ENCODE measurements at places on chromosomes 7 and 10. TPM values are rescaled to one million over a fixed set of nuclear protein-coding genes. Genes with fewer than 3 reads are reported as not detected.

GRCh38 chr7:82347808-82348207 is 95.8 kb downstream of the CACNA2D1 start:
- DNase-seq = no peak

DNA sequence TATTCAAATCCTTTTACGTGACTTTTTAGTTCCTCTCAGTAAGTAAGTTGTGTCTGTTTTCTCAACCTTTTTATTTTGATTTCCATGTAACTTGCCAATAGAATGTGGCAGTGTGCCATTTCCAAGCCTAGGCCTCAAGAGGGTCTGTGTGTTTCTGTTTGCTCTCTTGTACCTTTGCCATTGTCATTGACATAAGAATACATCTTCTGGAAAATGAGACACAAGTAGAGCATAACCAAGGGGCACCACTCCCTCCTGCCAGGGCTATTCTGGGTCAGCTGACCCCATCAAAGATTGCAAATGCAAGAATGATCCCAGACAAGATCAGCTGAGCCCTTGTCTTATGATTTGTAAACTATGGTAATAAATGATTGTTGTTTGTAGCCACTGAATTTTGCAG is 524.0 kb downstream of the IPMK start:
- no peak for DNase-seq

The MYOF gene
- 53.2 TPM for polyA plus RNA-seq

DNA sequence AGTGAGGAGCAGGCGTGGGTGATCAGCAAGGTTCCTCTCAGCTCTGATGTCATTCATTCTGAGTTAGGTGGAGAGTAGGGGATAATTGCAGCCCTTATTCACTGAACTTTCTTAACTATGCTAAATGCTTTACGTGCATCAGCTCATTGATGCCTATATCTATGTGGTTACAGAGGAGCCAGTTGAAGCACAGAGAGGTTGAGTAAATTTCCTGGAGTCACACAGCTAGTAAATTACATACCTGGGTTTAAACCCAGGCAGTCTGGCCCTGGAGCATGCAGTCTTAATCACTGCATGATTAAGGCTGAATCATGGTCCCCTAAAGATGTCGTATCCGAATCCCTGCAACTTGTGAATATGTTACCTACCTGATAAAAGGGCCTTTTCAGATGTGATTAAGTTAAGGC is 99.6 kb downstream of the GRK5 start:
- DNase-seq = no peak

DNA sequence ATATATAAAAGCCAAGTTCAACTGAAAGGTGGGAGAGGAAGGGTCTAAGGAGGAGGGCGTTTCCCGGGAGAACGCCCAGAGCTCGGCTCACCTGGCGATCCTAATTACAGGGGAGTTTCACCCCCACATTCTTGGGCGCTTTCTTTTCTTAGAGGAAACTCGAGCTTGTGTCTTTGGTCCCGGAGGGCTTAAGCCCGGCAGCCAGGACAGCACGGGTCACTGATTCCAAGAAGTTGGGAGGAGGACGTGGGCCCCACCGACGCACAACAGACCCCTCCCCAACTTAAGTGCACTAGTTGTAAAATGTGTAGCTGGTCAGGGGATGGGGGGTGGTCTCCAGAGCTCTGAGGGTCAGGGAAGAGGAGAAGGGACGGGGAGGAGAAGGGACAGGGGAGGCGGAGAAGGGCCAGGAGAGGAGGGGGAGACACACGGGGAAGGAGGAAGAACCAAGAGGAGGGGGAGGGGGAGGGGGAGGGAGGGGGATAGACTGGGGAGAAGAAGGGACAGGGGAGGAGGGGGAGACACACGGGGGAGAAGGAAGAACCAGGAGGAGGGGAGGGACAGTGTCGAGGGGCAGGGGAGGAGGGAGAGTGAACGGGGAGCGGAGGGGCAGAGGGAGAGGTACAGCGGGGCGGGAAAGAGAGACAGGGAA is 874 bp downstream of the BAIAP2L1 start:
- no peak for DNase-seq

The LIPA gene
- polyA plus RNA-seq = 91.8 TPM

DNA sequence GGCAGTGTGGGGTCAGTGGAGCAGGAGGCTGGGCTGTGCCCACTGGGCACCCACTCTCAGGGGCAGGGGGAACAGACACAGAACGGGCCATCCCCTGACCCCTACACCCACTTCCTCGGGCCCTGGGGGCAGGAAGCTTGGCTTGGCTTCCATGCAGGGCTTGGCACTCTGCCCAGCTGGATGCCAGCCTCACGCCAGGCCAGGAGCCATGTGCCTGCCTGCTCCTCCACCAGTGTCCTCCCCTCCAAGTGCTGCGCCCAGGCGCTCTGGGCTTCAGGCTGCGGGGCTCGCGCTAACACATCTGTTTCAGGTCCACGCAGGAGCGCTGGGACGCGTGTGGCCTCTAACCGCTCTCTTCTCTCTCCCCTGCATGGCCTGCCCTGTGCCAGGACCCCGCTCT is 12.7 kb downstream of the LDB3 start:
- no peak for DNase-seq

DNA sequence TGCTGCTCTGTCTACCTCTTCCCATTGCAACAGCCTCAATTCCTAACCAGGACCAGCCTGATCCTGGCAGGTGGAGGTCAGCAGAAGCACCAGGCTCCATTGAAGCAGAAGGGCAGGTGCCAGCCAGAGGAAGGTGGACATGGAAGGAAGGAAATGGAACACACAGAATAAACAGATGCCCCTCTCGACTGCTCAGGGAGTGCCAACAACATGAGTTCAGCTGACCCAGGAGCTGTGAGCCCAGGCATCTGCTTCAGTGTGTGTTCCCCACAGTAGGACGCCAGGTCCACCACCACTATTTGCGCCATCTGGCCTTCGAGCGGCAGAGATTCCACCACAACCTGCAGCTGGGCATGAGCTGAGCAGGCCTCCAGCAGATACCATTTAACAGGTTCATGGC is 56.7 kb downstream of the GPAM start:
- DNase-seq = no peak

The TRAPPC14 gene
- 19.5 TPM for polyA plus RNA-seq

DNA sequence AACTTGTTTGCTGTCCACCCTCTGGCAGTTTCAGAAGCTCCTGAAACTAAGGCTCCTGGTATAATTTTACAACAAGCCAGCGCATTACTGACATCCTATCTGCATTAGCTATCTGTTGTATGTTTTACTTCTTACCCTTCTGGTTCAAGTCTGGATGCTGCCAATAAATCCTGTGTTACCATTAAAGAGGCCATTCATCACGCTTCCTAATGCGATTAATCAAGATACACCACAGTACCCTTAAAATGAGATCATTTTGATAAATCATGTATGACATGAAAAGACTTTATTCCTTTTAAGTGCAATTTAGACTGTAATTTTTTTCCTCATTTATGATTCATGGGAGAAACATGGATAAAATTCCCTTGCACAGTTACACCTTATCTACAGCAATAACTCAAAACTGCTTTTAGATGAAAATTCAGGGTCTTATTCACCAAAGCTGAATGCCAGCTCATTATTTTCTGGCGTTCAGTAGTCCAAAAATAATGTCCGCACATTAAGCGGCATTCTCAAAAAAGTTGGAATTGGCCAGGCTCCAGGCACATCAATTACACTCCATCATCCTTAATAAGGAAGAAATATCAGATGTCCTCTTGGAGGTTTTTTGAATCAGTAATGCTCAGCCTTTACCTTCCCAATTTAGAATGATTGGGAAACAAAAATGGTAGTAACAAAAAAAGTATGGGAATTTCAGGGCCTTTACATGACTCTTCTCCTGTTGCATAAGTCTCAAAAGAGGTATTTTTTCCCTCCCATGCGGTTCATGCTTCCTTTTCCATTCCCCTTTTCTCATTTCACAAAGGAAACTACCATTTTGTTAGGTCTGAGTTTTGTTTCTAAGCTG is 878.5 kb downstream of the LRMDA start:
- DNase-seq = no peak

GRCh38 chr10:4384245-4384644 is 441.8 kb upstream of the AKR1E2 start:
- DNase-seq = peak; percentile 52

The TMEM236 gene
- 0.65 TPM for polyA plus RNA-seq

DNA sequence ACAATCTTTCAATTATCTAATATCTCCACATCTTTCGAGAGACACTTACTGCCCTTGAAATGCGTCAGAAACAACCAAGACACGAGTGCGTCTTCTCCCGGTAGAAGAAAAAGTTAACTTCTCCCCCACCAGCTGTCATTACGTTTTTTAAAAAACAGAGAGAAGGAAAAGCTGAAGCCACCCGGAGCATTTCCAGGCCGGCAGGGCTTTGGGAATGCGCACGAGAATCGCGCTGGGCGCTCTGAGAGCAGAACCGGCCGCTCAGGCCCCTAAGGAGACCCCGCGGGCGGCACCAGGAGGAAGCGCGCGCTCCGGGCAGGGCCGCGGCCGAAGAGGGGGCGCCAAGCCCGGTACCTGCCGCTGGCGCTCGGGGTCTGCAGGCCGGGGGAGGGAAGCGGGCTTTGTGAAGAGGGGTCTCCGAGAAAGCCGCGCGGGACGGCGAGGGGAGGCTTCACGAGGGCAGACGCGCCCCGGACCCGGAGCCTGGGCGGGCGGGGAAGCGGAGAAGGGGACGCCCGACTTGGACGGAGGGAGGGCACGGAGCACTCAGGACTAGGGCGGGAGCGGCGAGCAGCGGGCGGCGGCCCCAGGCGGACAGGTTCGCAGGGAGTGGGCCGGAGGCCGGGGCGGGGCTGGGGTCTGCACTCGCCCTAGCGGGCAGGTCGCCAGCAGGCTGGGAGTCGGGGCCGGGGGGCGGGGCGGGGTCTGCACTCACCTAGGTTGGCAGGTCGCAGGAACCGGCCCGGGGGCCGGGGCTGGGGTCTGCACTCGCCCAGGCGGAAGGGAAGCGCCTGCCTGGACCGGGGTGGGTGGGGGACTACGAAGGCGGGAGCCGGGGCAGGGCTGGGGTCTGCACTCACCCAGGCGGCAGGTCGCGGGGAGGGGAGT is 932 bp downstream of the ESYT2 start:
- peak; percentile 68 for DNase-seq

DNA sequence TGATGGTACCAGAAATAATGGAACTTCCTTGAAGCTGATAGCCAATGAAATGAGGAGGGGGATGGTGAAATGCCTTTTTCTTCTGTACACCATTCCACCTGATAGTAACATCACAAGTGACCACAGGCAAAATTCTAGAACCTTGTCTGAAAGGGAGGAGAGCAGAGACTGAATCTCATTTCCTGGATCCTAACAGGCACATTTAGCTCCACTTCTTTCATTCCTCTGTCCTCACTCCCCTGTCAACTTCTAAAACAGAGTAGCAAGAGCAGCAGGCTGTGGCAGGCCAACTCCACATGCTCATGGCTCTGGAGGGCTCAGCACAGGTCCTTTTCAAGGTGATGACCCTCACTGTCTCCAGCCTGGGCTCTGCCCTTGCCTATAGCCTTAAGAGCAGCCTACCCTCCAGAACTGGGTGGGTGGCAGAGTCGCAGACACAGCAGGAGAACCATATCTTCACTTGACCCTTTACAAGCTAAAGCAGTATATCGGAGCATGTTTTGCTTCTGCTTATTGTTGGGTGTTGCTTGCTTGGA is at the start of gene LRRC18:
LRRC18 (minus strand) TSS at position 51 of the 536 bp plus-strand sequence. CDS start 25,685 bp downstream, outside the sequence.
- no peak for DNase-seq

The TFR2 gene
- 0.33 TPM for polyA plus RNA-seq

- peak; percentile 82 for DNase-seq
Measured at GRCh38 chr10:96229568-96230030, 41.8 kb downstream of the BLNK start.

- peak; percentile 38 for DNase-seq
Measured at GRCh38 chr7:155533827-155534690, 12.3 kb downstream of the CNPY1 start.

DNA sequence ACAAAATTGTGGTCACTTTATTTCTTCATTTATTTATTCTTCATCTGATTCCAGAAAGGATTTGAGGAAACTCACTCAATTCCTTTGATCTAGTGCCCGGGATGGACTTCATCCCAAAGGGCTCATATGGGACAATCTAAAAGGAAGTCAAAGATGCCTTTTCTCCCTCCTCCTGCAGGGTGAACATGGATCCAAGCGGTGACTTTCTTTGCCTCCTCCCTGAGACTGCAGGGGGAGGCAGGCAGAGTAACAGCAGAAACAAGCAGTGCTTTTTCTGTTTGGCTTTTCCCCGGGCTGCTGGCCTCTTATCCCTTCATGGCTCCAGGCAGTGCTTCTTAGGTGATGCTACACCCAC is 10.0 kb upstream of the DNMBP start:
- peak; percentile 83 for DNase-seq

The ZP3 gene
- 1.6 TPM for polyA plus RNA-seq

The WDR11 gene
- polyA plus RNA-seq = 26.6 TPM
